Daoy (cell line): ENCODE measurements at places on chromosomes 13 and 19. TPM values are rescaled to one million over a fixed set of nuclear protein-coding genes. Genes with fewer than 3 reads are reported as not detected.
A peak's percentile ranks its signal among the peaks of the same experiment; 100 is the strongest.

KLK7 gene
- not detected in 2 replicates for total RNA-seq

ZNF112 gene
- total RNA-seq, result 4.1 and 5.5 TPM in 2 replicates

SMAD9 gene
- total RNA-seq, result 0.30 and 0.74 TPM in 2 replicates

GPR183 gene
- total RNA-seq, result 0.06 TPM in 1 of 2 replicates, not detected in the other

PSG11 gene
- total RNA-seq, result not detected in 2 replicates

C19orf73 gene
- 2.3 and 2.6 TPM in 2 replicates for total RNA-seq

- no peak for DNase-seq
These were observed 139.4 kb upstream of the TSC22D1 start for GRCh38 chr13:44715287-44716230.

GRCh38 chr13:28754698-28755545 is 36.2 kb upstream of the SLC46A3 start:
- DNase-seq, result no peak

- no peak for DNase-seq
These were observed 533.4 kb upstream of the NBEA start for GRCh38 chr13:34408640-34409039.

DNA sequence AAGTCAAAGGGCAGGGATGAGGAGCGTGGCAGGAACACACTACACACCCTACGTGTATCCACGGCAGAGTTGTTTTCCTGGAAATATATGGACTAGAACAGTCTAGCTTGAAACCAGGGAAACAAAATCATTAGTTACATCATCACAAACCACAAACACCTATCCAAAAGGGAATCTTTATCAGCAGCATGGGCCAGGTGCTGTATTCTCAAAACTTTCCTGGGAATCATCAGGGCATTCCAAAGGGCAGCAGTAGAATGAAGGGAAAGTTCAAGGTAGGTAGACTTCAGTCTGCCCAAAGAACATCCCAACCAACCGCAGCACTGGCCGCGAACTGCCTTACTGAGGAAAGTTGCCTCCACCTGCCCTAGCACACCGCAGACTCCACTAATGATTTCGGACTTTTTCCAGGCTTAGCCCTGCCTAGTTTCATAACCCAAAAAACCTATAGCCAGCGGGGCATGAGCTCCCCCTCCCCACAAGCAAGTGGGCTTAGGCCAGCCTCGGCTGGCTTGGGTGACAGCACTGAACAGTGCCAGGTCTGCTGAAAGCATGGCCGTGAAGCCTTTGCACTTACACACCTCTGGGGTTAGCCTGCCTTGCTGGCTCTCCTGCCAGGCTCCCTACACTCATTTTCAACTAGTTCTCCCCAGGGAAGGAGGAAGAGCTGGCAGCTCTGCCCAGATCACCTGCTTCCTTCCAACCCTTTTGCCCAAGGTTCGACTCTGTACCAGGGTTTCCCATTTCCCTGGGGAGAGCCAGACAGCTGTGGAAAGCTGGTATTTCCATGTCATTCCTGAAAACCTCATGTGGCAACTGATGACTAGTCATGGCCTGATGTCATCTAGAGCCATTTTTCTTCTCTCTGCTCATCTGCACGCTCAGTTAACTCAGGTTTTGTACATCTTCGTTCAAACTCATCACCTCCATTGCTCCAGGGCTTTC is 77.3 kb upstream of the UBAC2 start:
- peak; percentile 67 for DNase-seq

DNA sequence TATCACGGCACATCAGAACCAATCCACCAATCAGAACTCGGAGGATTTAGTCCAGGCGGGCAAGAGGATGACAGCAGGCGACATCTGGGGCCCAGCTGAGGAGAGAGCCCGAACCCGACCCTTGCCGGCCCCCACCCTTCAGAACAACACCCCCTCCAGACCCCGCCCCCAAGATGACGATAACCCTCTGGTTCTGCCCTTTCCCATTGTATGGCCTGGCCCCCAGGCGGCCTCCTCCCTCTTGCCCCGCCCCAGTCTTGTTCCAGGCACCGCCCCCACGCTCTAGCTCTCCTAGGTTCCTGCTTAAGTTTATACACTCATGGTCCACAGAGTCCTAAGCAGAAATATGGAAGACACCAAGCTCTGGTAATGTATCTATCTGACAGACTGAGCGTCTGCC is 2.8 kb upstream of the ZNF83 start:
- DNase-seq, result no peak

- no peak for DNase-seq
These were observed 357.7 kb downstream of the LMO7 start for GRCh38 chr13:75993823-75994222.

DNA sequence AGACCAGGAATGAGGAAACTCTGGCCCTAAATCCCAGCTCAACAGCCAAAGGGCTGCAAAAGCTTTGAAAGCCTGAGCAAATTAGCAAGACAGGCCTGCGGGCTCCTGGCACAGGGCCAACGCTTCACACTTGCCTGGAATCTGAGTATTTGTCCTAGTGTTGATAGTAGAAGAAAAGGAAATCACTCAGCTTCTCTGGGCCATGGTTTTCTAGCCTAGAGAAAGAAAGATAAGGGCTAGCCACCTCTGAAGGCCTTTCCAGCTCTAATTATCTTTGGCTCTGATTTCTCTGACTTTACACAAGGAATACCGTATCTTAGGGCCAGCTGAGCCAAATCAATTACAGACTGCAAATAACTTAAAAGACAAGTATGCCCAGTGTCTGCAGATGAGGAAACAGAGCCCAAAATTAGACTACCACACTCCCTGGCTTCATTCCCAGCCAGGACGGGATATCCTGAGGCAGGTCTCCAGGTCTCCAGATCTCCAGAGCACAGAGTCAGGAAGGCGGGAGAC is 69.6 kb downstream of the STK24 start:
- peak; percentile 73 for DNase-seq

GRCh38 chr19:34254698-34255432 is 511 bp downstream of the GARRE1 start:
- peak; percentile 58 for DNase-seq

DNA sequence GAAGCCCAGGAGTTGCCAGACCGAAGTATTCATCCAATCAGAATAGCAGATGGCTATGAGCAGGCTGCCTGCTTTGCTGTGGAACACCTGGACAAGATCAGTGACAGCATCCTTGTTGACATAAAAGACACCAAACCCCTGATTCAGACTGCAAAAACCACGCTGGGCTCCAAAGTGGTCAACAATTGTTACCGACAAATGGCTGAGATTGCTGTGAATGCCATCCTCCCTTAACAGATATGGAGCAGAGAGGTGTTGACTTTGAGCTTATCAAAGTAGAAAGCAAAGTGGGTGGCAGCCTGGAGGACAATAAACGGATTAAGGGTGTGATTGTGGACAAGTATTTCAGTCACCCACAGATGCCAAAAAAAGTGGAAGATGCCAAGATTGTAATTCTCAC is 250.3 kb upstream of the OBI1 start:
- no peak for DNase-seq

- DNase-seq, result no peak
These were observed 8.8 kb upstream of the RLN3 start for GRCh38 chr19:14019100-14019499.

DNA sequence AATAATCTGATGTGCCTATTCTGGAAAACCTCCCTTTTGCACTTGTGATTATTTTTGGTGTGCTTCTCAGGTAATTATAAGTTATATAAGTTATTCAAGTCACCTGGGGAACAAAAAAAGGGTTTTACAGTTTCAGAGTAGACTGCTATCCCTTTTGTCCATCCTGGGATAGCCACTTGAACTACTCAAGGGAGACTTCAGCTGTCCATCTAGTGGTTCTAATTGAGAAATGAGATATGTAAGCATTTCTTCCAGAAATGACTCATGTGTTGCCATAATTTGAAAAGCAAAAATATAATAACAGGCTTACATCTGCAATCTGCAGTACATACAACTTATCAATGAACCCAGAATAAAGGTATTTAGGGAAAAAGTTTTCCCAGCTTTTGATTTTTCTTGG is 20.4 kb downstream of the UBL3 start:
- no peak for DNase-seq

GRCh38 chr13:27904719-27905118 is 15.1 kb upstream of the PDX1 start:
- DNase-seq, result no peak

GRCh38 chr13:94168783-94169453 is 310.6 kb downstream of the DCT start:
- no peak for DNase-seq

DNA sequence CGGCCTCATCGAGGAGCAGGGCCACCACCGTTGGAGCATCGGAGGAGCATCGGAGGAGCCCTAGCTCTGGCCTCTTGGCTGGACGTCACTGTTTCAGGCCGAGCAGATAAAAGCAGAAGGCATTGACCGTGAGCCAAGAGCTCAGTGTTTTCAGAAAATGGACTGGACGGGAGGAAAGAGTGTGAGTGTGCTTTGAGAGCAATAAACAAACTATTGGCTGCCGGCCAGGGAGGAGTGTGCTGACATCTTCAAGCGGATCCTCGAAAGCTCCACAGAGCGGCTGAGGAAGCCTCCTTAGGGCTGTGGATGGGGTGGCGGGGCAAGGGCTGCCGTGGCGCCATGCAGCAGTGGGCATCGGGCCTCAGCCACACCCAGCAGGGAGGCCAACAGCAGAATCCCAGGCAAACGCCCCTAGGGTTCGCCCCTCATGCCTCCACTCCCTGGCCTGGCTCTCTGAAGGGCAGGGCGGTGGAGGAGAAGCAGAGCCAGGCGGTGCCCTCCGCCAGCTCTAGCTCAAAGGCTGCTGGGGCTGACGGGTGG is 41.8 kb downstream of the IRS2 start:
- DNase-seq, result no peak

DNA sequence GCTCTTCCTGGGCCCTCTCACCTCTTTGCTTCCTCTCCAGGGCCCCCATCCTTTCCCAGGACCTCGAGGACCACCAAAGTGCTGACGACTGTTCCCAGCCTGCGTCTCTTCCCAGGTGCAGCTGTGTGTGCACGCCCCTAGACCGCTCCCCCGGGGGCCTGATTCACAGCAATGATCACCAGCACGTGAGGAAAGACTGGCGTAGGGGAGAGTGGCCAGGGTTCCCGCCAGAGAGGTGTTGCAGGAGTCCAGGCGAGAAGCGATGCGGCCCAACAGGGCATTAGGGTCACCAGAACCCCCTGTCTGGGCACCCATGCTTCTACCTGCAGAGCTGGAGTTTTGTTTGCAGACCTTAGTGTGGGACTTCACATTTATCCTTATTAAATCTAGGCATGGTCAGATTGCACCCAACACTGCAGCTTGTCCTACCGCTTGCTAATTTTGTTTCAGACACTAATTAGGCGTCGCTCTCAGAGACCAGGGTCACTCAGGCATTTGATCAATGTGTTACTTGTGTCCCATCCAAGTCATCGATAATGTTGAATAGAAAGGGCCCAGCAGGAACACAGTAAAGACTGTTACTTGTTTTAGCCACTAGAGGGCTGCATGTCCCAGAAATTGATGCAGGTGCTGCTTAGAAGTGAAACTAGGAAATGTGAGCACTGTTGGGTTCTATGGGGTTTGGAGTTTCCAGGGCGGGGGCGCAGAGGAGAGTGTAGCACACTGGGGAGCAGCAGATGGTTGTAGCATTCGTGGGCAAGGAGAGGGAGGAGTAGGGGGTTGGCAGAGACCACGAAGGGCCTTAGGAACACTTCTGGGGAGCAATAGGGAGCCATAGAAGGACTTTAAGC is 53.2 kb downstream of the CDADC1 start:
- DNase-seq, result peak; percentile 55

GRCh38 chr19:10998045-10998533 is 37.3 kb downstream of the SMARCA4 start:
- peak; percentile 34 for DNase-seq

DNA sequence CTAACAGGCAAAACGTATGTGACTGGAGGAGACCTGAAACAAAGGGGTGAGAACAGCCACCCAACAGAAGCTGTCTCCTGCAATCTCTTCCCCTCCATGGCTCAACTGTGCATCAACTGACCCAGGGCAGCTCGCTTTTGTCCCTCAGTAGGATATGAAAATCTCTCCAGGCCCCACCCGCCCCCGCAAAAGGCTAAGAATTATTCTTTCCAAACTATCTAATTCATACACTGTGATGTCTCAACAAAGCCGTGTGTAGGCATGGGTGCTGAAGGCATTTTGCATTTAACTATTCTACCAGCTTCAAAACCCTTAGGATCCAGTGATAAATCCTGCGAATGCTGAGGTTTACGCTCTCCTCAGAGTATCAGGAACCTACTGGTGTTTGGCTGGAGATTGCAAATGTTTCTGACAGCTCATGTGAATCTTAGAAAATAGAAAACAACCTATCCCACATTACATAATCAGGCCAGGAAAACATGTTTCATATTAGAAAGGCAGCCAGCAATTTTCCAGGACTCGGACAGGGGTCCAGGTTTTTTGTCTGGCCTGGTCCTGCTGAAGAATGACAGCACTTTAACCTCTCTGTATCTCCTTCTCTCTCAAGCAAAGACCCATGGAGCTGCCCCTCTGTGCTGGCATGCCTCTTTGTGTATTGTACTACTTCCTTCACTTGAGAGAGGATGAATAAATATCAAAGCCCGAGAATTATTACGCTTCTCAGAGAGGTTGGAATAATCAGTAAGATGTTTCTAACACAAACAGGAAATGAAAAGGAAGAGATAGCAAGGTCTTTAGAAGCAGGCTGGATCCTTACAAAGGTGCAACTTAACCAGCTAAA is 17.3 kb downstream of the DHRS12 start:
- DNase-seq, result no peak

DNA sequence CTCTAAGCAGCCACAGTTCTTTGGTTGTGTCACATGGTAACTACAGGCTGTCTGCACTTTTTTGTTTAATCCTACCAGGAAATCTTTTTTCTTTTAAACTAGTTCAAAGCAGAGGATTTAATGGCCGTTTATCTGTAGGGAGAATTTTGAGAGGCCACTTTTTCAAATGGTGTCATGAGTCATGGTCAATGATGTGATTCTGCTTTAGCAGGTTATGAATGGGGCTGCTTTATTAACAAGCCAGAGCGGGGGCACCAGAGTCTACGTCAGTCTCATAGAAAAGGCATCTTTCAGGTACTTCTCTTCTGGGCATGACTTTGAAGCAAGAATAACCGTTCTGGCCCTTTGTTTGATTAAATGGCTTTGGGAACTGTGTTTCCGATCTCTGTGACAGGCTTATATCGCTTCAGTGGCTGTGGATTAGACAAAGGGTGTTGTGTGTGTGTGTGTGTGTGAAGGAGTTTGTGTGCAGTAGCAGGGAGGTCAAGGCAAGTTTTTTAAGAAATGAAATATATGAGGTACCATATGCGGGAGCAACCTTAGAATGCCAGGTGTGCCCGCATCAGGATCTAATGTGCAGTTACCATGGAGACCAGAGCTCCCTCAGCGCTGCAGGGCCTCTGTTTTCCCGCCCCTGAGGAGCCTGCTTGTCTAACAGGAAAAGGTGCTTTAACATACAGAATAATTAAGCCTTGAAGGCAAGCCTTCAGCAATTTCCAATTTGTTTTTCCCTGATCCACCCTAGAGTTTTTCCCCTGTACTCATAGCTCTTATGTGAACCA is 120.5 kb downstream of the KATNAL1 start:
- DNase-seq, result no peak

- DNase-seq, result no peak
These were observed 64.0 kb downstream of the IER2 start for GRCh38 chr19:13214036-13214730.
